ENCODE measurements at places on chromosomes 13 and 19.

DNA sequence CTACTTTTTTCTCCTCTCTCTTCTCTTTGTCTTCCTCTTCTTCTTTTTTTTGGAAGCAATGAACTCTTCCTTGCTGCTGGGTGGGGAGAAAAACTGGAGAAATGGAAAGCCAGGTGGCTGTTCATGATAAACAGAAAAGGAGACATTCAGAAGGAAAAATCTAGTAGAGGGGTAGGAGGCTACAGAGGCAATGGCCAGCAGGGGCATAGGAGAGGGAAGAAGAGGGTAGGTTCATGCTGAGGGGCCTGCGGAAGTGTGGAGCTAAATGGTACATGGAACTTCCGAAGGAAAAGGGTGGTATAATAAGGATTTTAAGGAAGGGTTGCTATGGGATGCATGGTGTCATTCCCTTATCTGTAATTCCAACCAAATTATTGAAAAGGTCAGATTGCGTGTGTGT lies 17.5 kb upstream of the HS6ST3 start:
- no peak for DNase-seq

GRCh38 chr19:45440259-45440638 lies 16.5 kb upstream of the ERCC1 start:
- DNase-seq, result no peak

DNA sequence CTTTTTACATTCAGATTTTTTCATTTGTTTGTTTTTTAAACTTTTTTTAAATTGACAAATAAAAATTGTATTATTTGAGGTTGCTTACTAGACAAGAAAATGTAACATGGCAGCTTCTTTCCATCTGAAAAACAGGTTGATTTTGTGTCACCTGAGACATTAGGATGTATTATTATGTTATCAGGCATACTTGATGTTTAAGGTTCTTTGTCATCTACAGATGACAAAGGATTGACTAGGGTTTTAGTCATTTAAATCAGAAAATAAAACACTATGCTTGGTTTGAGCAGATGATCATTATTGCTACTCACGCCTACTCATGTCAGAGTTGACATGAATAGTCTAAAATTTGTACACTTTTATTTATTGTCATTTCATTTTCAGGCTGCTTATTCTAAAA lies 1494.5 kb downstream of the SLITRK5 start:
- DNase-seq, result no peak

DNA sequence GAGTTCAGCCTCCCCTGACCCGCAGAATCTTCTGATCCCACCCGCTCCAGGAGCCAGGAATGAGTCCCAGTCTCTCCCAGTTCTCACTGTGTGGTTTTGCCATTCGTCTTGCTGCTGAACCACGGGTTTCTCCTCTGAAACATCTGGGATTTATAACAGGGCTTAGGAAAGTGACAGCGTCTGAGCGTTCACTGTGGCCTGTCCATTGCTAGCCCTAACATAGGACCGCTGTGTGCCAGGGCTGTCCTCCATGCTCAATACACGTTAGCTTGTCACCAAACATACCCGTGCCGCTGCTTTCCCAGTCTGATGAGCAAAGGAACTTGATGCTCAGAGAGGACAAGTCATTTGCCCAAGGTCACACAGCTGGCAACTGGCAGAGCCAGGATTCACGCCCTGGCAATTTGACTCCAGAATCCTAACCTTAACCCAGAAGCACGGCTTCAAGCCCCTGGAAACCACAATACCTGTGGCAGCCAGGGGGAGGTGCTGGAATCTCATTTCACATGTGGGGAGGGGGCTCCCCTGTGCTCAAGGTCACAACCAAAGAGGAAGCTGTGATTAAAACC lies 1.1 kb upstream of the APOE start:
- DNase-seq, result no peak

- no peak for DNase-seq
Observed at GRCh38 chr13:49254007-49254406, 6.3 kb downstream of the CDADC1 start.

- no peak for DNase-seq
Observed at GRCh38 chr13:32323912-32324311, 8.6 kb downstream of the BRCA2 start.

GRCh38 chr13:99500839-99501183 lies 461 bp upstream of the TM9SF2 start:
- no peak for DNase-seq

DNA sequence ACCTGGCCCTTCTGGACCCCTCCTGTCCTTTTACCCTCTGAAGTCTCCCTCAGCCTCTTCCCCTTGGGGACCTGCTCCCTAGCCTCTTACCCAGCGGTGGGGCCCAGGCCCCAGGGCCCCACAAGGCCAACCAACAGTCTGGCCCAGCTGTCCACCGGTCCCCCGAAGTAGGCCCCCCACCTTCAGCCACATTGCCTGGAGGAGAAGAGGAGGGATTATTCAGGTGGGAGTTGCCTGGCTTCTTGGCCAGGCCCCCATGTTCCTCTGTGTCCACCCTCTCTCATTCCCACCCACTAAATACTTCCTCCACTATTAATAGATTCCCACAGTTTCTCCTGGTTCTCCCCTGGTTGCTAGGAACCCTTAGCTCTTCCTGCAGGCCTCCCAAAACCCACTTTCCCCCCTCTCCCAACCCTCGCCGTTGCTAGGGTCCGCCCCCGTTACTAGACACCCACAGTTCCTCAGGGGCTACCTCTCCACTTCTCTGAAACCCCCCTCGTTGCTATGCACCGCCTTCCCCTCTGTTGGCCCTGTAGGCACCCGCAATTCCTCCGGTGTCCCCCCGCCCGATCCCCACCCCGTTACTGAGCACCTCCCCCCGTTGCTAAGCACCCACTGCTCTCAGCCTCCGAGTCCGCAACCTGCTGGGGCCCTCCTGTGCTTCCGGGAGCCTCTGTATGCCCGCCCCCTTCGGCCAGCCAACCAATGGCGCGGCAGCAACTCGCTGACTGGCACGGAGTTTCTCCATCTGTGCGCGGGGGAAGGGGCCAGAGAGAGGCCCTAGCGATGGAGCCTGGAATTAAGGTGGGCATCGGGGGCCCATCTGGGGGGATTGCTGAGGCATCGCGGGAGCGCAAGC lies 2.0 kb downstream of the COQ8B start:
- DNase-seq, result peak; percentile 95

- no peak for DNase-seq
Observed at GRCh38 chr13:109110159-109110558, 480.7 kb downstream of the MYO16 start.
